Fibroblast of mammary gland (primary cell): ENCODE measurements at places on chromosomes 7 and 10.

- no peak for DNase-seq
Observed at GRCh38 chr7:139264220-139264619, 33.2 kb downstream of the UBN2 start.

GRCh38 chr7:45919993-45920459, 1.0 kb downstream of the IGFBP3 start:
- DNase-seq: no peak

- DNase-seq: no peak
Observed at GRCh38 chr7:107017965-107018719, 26.4 kb upstream of the PRKAR2B start.

DNA sequence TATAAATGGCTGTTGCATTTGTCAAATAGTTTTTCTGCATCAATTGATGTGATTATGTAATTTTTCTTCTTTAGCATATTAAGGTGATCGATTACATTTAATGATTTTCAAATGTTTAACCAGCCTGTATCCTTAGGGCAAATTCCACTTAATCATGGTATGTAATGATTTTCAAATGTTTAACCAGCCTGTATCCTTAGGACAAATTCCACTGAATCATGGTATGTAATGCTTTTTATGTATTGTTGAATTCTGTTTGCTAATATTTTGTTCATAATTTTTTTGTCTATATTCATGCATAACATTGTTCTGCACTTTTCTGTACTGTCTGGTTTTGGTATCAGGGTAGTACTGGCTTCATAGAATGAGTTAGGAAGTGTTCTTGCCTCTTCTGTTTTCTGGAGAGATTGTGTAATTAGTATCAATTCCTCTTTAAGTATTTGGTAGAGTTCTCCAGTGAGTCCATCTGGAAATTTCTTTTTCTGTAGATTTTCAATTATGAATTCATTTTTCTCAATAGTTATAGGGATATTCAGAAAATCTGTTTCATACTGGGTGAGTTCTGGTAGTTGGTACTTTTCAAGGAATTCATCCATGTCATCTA, 393.2 kb upstream of the FOXK1 start:
- no peak for DNase-seq

DNA sequence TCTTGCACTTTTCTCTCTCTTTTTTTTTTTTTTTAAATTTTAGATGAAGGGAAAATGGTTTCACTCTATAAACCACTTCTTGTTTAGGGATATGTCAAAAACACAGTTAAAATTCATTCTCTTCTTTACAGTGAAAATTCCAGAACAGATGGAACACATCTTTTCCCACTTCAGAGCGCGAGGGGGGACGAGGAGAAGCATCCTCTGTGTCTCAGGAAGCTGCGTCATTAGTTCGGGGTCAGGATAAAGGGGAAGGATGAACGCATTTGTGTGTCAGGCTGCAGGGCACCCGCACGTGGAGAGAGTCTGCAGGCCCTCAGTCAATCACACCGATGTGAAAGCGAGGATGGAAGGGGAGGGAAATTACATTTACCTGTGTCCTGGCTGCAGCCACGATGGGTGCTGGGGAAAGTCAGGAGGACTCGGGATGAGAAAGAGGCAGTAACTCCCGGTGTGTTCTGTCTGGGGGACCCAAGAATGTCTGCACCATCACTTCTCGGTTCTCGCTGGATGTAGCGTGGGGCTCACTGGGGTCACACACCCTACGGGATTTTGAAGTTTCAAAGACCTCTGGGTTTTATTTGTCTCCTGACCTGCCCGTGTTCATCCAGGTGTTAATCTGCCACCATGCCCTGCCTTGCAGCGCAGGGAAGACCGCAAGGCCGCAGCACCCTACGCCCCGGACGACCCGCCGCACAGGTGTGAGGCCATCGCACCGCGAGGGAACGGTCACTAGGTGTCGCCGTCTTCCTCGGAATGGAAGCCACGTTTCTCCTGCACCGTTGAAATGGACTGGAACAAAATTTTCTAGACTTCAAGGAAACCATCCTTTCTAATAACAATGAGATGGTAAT, 66.7 kb upstream of the PITRM1 start:
- DNase-seq: peak; percentile 74

- peak; percentile 43 for DNase-seq
Observed at GRCh38 chr7:116380025-116380424, 119.5 kb upstream of the CAV2 start.

GRCh38 chr7:31146030-31146429, 93.9 kb downstream of the ADCYAP1R1 start:
- no peak for DNase-seq

- DNase-seq: peak; percentile 54
Observed at GRCh38 chr10:14822879-14823755, 14.7 kb downstream of the CDNF start.

GRCh38 chr7:56447864-56448693, 331.9 kb upstream of the NUPR2 start:
- DNase-seq: peak; percentile 49

DNA sequence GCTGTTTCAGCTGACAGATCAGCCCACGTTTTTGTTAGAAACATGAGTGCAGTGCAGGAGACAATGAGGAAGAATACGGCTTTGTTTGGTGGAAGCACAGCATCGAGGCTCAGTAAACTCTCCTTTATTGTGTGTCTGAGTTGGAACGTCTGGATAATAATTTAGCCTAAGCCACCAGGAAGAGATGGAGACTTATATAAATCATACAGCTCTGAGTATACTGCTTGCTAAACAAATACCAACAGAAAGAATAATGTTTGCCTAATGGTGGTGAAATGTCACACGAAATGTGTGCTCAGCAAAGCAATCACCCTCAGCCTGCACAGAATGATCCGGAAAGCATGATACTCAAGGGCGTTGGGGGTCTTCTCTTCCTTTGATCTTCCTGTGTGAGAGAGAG, 664.1 kb upstream of the ADARB2 start:
- no peak for DNase-seq

DNA sequence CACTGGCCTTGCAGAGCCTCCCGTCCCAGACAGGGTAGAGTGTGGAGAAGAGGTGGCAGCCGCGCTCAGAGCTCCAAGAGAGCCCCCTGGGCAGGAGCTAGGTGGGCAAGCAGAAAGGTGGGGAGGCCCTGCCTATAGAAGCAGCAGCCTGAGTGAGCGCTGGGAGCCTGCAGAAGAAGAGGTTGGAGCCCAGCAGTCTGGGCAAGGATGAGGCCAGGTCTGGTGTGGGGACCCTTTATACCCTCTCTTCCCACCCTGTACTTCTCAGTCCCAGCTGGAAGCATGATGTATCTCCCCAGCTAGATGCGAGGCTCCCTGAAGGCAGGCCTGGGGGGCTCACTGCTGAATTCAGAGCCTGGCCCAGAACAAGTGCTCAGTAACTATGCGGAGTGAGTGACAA, 44.5 kb upstream of the ZMIZ1 start:
- DNase-seq: no peak

DNA sequence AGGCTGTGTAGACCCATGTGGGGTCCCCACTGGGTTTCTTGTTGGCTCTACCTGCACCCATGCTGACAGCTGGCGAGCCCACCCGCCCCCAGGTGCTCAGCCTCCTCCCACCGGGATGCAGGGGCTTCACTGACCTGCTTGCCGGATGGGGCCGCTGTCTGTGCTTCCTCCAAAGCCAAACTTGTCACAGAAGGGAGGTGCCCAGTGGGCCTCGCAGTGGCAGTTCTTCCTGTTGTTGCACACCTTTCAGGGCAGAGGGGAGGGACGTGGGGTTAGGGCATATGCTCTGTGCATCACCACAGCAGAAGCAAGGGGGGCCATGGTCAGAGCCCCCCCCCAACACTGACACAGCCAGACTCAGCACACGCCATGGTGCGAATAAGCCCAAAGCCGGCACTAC, 146.5 kb downstream of the FANK1 start:
- DNase-seq: no peak

GRCh38 chr10:72260239-72260975, 13.3 kb upstream of the DDIT4 start:
- DNase-seq: peak; percentile 94

GRCh38 chr7:30923774-30924413, 12.2 kb downstream of the AQP1 start:
- DNase-seq: no peak

DNA sequence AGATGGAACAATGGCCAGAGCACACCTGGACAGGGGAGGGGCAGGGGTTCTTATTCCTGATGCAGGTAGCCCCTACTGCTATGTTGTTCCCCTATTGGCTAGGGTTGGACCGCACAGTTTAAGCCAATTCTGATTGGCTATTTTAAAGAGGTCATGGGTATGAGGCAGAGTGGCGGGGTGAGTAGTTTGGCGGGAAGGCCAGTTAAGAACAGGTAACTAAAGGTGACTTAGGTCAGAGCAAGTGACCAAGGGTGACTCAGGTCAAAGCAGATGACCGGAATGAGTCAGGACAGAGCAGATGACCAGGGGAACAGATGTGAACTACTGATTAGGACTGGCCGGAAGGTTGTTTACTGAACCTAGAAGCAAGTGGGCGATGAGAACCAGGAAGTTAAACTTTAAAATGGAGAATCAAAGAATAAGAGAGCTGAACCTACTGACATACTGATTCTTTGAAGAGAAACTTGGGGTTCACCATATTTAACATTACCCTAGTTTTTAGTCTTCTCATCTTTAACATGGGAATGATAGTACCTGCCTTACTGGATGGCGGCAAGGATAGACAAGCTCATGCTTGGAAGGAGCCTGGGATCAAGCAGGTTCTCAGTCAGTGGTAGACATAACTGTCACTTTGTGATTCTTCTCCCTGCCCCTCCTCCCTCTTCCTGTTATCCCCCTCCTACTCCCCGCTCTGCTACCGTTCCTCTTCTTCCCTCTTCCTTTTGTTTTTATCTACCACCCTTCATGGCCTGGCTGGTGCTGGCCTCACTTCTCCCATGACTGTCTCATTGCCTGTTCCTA, 55.0 kb downstream of the CCNY start:
- no peak for DNase-seq

DNA sequence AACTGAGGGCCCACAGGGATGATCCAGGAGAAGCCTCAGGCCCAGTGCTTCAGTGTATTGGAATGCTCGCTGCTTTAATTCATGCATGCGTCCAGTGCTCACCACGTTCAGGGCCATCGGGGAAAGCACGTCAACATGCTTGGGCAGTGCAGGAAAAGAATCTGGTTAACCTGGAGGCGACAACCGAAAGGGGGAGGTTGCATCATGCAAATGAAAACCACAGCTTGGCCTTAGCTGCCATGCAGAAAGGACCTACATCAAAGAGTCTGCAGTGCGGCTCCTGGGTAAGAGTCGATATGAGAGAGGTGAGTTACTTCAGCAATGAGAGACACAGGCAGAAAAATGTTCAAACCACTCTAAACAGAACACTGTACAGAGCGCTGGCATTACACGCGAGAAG, 440.1 kb downstream of the KCNMA1 start:
- DNase-seq: no peak

DNA sequence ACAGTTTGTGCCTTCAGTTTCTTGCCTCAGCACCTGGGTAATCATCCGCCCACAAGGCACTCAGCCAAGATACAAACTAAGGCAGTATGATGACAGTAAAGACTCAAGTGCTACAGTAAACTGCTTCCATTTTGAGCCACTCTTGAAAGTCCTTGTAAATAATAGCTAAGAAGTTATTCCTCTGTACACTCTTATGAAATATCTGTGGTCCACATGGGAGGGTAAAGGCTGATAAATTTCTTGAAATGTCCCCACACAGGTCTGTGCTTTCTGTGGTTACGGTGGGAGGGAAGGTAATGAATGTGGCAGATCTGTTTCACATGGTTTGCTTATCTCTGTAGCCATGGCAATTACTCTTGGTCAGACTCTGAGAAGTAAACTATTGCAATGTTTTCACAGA, 551.0 kb upstream of the ZWINT start:
- no peak for DNase-seq

- peak; percentile 6 for DNase-seq
Observed at GRCh38 chr10:132784866-132785722, 853 bp downstream of the NKX6-2 start.

DNA sequence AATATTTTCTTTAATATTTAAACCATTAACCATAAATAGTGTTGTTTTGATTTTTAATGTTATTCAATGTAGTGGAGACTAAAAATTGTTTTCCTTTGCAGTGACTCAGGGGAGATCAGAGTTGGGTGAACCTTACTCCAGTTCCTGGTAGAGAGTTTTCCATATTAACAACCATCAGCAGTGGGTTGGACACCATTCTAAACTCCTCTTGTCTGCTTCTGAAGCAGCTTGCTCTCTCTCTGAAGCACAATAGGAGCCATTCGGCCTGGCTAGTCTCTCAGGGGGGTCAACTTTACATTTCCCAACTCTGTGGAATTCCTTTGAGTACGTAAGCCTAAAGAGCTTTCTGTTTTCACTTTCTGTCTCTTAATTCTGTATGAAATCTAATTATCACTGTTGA, 9.4 kb upstream of the NRG3 start:
- DNase-seq: no peak

DNA sequence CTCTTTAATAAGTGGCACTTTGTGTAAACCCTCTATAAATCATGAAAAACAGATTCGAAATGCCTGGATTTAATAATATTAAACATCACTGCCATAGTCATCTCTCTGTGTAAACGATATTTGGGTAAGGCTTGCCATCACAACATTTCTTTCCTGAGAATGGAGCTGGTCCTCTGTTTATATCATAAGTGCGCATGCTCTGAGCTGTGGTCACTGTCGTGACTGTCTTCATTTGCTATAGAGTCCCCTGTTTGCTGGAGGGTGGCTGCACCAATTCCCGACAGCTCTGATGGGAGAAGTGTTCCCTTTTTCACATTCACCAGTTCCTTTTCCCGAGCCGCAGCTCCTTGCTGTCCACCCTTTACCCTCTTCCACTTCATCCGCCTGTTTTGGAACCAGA, 50.4 kb upstream of the AGMO start:
- no peak for DNase-seq

DNA sequence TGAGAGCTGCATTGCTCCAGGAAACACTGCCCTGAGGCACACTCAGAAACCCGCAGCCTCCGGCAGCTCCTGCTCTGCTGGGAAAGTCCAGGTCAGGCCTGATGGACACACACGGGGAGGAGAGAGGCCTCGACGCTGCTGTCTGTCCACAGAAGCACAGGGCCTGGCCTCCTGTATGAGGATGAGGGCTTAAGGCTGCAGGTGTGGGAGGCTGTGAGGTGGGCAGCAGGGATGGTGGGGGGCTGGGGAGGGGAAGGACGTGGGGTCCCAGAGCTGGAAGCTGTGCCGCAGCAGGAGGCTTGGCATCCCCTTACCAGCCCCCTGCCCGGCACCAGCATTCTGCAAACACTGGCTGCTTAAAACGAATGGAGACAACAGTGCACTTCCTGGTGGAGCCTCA, 186.2 kb downstream of the DNAJB6 start:
- no peak for DNase-seq

- DNase-seq: no peak
Observed at GRCh38 chr10:93280699-93281366, 201.3 kb downstream of the MYOF start.

DNA sequence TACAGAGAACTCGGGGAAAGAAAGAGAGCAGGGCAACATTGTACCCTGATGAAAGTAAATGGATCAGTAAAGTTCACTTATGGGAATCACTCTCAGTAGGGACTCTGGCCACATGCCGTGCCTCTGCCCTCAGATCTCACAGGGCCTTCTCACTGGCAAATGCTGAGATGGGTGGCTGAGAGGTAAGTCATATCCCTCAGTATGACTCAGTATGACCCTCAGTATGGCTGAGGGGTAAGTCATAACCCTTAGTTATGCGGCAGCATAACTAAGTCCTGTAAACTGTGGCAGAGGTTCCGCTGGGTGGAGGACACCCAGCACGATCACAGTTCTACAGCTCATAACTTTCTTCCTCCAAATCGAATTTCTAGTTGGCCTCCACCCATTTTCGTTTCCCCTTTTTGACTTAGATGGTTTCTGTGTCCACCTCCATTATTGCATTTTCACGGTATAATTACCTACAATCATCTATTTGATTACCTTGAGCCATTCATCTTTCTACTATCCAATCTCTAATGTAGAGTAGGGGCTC, 26.5 kb upstream of the WNT16 start:
- peak; percentile 79 for DNase-seq

- DNase-seq: peak; percentile 100
Observed at GRCh38 chr10:110918643-110919348, at the start of gene BBIP1. TSS of gene BBIP1 (minus strand) at chr10:110919180. CDS start at chr10:110918157, 1,023 bp downstream.
